Daoy (cell line): ENCODE measurements at places on chromosomes 7 and 10.

DNA sequence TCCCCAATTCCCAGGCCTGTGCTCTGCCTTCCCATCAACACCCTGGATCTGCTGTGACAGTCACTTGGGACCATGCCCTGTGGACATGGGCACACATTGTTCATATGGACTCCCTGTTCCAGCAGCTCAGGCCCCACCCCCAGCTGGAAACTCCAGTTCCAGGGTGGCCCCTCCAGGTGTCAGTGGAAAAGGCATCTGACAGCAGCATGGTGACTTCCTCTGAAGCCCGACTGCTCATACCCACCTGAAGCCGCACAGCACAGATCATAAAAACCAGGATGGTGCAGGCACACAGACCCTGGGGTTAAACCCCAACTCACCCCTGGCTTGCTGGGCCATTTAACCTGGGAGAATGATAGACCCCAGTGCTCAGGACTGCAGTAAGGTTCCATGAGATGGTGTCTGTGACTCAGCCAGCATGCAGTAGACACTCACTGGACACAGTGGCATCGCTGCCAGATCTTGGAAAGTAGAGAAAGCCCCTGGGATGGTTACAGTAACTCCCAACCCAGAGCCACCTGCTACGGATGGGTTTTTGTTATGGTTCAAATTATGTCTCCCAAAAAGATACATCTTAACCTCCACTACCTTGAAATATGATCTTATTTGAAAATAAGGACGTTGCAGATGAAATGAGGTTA is 72.6 kb upstream of the NANOS1 start:
- no peak for DNase-seq

- DNase-seq: peak; percentile 74
Observed at GRCh38 chr7:117993377-117994003, 120.2 kb upstream of the CTTNBP2 start.

- no peak for DNase-seq
Observed at GRCh38 chr7:89549768-89550167, 604.5 kb upstream of the STEAP1 start.

DNA sequence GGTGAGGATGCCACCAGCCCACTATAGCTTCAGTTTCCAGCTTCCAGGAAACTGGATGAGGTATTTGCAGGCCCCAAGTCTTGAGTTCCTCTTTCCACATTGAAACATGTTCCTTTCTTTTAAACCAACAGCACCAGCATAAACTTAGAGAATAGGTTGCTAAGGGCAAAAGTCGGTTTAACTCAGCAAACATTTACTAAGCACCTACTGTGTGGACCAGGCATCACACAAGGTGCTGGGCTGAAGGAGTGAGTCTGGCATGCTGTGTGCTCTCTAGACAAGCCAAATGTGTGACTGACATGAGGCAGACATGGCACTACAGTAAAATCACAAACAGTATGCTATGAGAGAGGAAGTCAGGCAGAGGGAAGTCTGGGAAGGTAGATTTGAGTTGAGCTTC is 11.0 kb upstream of the RASSF4 start:
- DNase-seq: no peak

GRCh38 chr10:62694537-62695126 is 109.9 kb upstream of the ADO start:
- DNase-seq: no peak

- DNase-seq: no peak
Observed at GRCh38 chr10:4483811-4484210, 342.2 kb upstream of the AKR1E2 start.

DNA sequence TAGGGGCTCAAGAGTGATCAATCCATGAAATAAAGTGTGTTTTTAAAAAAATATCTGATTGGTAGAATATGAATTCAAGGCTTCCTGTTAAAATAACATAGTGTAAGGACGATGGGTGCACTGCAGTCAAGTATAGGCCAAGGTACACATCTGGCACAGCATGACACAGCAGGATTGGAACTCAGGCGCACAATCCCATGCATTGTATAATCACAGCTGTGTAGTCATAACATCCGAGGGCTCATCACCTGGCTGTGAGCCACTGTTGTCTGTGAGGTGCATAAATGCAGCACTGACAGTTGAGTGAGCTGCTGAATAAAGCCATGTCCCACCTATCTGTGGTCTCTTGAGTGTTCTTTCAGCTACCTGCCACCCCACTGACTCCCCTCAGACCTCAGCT is 142.3 kb upstream of the HPS1 start:
- DNase-seq: peak; percentile 33

GRCh38 chr7:155577509-155577905 is 31.1 kb upstream of the CNPY1 start:
- no peak for DNase-seq

GRCh38 chr7:45703911-45704682 is 129.9 kb downstream of the ADCY1 start:
- no peak for DNase-seq

DNA sequence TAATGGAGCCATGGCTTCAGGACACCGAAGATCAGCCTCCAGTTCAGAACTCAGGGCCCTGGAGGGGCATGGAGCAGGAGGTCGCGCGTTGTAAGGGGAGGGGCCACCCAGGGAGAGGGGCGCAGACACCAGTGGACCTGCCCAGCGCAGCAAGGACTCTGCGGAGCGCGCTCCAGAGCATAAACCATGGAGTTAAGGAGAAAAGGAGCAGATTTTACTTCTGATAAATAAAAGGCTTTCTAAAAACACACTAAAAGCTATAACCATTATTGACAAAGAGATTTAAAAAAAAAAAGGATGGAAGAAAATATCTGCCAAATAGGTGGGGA is 10.5 kb downstream of the CALY start:
- no peak for DNase-seq

GRCh38 chr7:28036696-28037095 is 143.9 kb downstream of the JAZF1 start:
- DNase-seq: peak; percentile 50

- DNase-seq: peak; percentile 12
Observed at GRCh38 chr7:11343818-11344413, 370.2 kb downstream of the PHF14 start.

GRCh38 chr7:46776790-46777189 is 805.1 kb downstream of the TNS3 start:
- DNase-seq: peak; percentile 38

DNA sequence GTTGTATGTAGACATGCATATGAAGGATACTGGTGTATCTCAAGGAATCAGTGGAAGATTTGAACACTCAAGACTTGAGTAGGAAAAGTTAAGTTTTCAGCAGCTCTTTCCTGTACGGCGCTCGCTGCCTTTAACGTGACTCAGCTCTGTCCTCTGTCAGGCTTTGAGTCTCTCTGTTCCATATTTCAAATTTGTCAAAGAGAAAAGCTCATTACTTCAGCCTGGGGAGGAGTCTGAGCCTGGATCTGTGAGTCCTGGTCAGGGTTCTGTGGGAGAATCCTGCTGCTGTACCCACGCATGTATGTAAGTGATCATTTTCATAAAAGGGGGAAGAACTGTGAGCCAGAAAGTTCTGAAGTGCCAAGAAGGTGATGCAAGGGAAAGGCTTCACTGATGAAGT is 13.8 kb upstream of the MPP7 start:
- DNase-seq: no peak

DNA sequence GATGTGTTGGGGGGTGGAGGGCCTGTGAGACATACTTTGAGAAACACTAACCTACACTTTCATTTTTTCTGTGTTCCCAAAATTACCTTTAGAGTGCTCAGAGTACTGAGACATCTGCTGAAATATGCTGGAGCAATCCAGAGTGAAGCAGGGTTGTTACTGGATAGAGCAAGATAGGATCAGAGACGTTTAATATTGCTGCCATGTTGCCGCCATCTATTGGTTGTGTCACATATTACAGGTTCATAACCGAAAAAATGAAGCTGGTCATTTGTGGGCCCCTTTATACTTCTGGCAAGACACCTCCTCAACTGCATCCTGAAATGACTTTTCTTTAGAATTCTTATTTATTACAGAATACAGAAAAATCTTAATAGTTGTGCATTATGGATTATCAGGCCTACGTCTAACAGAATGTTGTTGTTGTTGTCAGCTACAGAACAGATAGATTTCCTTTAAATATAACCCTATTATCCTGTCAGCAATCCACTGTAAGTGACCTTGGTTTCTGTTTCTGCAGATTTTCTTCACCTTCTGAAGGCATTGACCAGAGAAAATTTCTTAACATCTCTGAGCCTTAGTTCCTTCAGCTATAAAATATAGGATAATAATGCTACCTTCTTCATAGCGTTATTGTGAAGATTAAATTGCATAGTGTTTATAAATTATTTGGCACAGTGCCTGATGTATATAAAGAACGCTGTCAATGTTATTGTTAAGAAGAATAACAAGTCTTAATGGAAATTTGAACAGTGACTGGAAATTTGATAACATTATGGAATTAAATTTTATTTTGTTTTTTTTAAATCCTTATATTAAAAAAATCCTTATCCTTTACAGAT is 16.2 kb upstream of the DLD start:
- DNase-seq: peak; percentile 72

- DNase-seq: no peak
Observed at GRCh38 chr10:90175161-90175681, 473.8 kb downstream of the KIF20B start.

- peak; percentile 96 for DNase-seq
Observed at GRCh38 chr7:50832744-50833143, 50.0 kb upstream of the GRB10 start.

DNA sequence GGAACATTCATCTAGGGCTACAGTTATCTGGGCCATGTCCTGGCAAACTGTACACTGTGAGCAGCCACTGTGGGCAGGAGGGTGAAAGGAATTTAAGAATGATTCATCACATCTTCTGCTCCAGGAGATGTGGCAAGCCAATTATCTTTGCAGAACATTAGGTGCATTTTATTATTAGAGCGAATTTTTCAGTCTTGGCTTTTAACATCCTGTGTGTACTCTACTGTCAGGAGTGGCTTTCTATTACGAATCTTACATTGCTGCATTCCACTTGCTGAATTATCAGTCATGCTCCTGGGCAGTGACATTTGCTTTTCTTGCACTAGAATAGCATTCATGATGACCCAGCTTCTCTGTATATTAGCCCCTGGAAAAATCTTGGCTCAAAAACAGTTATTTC is 109.2 kb upstream of the TARP start:
- peak; percentile 60 for DNase-seq

DNA sequence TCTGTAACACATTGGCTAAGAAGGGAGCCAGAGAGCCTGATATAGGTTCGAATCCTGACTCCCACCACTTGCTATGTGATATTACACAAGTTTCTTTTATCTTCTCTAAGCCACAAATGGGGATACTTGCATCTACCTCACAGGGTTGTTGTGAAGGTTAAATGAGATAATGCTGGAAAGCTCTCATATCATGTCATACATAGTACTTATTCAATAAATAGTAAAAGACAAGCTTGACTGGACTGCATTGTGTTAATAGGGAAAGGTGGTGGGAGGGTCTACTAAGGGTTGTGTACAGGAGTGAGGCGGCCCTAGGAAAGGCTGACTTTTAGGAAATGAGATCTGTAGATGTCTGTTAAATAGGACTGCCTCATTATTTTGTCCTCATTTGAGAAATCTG is 35.8 kb upstream of the DNMBP start:
- no peak for DNase-seq

- DNase-seq: no peak
Observed at GRCh38 chr7:48427671-48428070, 256.4 kb downstream of the ABCA13 start.

DNA sequence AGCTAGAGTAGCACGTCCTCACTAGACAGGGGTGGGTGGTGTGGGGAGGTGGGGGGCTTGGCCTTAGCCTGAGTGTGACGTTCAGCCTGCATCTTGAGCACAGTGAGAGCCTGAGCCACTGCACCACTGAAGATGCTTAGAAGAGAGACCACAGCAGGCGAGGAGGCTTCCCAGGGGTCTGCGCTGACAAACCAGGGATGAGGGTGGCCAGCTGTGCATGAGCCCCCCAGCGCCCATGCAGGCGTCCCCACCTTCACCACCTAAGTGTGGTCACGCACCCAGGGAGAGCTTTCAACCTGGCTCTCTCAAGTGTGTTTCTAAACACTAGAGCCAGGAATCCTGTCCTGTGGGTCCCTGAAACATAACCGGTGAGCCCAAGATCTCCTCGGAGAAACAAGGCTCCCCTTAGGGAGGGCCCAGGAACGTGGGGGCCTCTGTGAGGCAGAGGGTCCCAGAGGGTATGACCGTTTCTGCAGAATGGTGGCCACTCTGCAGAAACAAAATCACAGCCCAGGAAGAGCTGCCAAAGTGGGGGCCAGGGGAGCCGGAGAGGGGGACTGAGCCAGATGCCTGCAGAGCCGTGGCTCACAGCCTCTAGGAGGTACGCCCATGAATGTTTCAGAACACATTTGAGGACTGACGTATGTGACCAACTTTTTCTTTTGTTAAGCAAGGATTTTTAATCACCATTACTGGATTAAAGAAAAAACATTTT is 85.2 kb upstream of the INSIG1 start:
- no peak for DNase-seq

DNA sequence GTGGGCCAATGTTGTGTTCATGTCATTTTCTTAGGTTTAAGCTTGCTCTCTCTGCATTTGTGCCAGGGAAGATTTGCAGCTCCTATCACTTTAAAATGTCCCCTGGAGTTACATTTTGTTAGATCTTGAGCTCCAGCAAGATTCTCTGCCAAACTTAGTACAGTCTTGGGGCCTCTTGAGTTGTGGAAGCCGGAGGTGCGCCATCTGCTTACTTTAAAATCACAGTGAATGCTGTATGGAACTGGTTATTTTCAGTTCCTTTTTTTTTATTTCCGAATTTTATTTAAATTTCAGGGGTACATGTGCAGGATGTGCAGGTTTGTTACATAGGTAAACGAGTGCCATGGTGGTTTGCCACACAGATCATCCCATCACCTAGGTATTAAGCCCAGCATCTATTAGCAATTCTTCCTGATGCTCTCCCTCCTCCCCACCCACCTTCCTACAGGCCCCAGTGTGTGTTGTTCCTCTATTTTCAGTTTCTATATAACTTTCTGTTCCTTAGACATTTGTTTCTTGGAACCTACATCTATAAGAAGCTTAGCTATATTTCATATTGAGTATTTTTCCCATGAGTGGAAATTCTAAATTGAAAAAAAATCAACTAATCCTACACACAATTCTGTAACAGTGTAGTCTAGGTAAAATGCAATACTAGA is 114.4 kb upstream of the CREB5 start:
- DNase-seq: no peak

DNA sequence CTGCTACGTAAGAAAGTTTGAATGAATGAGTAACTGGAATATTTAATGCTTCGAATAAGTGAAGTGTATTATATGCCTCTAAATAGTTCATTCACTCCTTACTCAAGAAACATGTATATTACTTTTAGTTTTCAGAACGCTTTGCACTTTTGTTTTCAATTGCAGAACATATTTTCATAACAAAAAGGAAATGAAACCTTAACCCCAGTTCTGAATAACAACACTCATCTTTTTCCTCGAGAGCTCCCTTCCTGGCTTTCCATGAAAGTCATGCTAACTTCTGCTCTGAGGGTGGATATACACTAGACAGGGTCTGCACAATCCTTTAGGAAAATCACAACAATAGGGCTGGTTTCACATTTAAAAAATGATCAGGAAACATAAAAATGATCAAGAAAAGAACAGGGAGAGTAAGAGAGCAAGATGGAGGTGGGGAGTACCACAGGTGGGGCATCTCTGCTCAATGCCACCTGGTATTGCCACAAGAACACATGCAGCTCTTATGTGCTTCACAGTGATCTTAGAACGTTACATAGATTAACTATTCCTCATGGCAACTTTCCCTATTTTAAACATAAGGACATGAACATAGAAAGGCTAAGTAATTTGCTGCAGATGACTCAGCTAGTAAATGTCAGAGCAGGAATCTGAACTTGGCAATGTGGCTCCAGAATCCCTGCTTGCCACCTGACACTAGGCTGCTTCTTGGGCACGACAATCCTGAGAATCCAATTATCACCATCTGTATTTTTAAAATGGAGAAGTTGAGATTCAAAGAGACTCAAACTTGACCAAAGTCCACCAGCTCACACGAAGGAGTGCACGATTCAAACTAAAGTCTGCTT is 219.5 kb upstream of the AOAH start:
- DNase-seq: peak; percentile 22
